ENCODE measurements at places on chromosomes 7 and 10.

- peaks cover 8% of the 10 kb centered on the region for H3K4me1 ChIP-seq
- H3K27me3 ChIP-seq, result no peaks in the 10 kb centered on the region
- no peak for DNase-seq
- H3K4me3 ChIP-seq, result no peak overlapping the region
- H3K27ac ChIP-seq, result no peak overlapping the region
These were observed 214.0 kb downstream of the MDFIC start for GRCh38 chr7:115135769-115136410.

DNA sequence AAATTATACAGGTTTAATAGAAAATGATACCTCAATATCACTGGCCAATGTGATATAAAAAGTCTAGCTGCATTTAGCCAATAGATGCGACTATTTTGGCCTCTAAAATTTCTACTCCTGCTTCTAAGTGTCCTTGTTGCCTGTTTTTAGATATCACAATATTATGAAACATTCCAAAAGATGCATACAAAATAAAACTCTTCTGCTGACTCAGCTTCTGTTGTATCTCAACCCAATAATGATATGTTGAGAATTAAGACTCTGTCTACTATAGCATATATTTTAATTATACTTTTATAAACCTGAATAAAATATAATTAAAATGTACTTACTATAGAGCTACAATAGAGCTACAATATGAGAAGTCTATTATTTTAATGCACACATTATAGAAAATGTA is 661.0 kb upstream of the TEX47 start:
- no peak overlapping the region for H3K27ac ChIP-seq
- H3K4me3 ChIP-seq, result no peak overlapping the region
- H3K36me3 ChIP-seq, result no peaks in the 10 kb centered on the region
- DNase-seq, result no peak

- no peaks in the 10 kb centered on the region for H3K27me3 ChIP-seq
- no peak overlapping the region for H3K27ac ChIP-seq
- H3K4me1 ChIP-seq, result no peaks in the 10 kb centered on the region
- H3K36me3 ChIP-seq, result no peaks in the 10 kb centered on the region
- DNase-seq, result no peak
These were observed 4.6 kb downstream of the C7orf25 start for GRCh38 chr7:42907316-42907715.

DNA sequence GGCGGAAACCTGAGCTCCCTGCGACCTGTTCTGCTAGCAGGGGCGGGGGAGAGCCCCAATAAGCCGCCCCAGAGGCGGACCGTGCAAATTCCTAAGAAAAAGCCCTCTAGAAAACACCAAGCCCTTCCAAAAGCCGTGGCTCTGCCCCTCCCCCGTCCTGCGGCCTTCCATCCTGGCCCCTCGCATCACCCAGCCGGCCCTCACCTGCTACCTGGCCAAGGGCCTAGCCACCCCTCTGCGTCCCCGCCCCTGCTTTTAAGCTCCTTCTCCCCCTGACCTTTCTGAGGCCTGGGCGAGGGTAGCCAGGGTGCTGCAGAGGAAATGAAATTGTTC is 24.9 kb downstream of the SKIDA1 start:
- H3K4me1 ChIP-seq, result no peaks in the 10 kb centered on the region
- no peaks in the 10 kb centered on the region for H3K36me3 ChIP-seq
- DNase-seq, result no peak
- H3K27ac ChIP-seq, result no peak overlapping the region

GRCh38 chr10:3828404-3829155 is 43.6 kb upstream of the KLF6 start:
- DNase-seq, result peak; percentile 72
- no peaks in the 10 kb centered on the region for H3K4me1 ChIP-seq
- H3K4me3 ChIP-seq, result peak overlapping the region; percentile 48
- no peaks in the 10 kb centered on the region for H3K36me3 ChIP-seq

DNA sequence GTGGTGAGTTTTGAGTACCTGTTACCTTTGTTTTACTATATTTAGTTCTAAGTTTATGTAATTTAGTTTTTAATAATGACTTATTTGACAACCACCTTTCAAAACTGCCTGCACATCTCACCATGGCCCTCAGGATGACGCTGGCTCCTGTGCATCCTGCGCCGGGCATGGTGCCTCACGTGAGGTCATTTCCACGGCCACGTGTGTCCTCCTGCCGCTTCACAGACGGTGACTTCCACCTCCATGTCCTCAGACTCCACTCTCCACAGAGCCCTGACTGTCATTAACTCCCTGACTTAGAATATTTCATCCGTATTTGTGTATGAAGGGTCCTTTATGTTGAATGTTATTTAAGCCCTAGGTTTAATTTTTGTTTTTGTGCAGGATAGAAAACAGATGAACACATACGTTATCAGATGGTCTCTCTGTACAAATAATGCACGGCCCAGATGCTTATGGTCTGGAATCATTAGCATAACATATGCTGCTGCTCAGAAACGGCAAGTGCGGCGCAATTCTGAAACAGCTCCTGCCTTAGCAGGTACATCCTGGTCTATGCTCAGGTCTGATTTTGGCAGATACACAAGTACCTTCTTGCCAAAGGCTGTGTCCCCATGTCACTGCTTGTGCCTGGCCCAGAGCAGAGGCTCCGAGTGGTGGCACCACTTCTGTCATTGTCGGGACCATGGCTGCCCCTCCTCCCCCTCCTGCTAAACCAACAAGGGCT is 155.8 kb downstream of the WDR37 start:
- no peak overlapping the region for H3K27ac ChIP-seq
- H3K4me1 ChIP-seq, result no peaks in the 10 kb centered on the region
- no peak for DNase-seq
- no peaks in the 10 kb centered on the region for H3K27me3 ChIP-seq

DNA sequence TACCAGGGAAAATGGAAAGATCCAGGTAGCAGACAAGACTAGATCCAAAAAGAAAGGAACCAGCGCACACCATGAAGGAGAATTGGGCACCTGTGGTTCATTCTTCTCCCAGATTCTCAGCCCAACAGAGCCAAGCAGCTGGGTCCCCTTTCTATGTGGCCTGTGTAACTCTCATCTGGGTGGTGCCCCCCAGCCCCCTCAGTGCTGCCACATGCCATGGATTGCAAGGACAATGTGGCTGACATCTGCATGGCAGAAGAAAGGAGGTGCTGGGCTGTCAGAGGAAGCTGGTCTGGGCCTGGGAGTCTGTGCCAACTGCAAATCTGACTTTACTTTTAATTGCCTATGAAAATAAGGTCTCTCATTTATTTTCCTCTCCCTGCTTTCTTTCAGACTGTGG is 21.4 kb downstream of the PRSS2 start:
- peaks cover 9% of the 10 kb centered on the region for H3K4me1 ChIP-seq
- no peak overlapping the region for H3K27ac ChIP-seq
- DNase-seq, result no peak
- H3K36me3 ChIP-seq, result no peaks in the 10 kb centered on the region

- H3K4me3 ChIP-seq, result no peak overlapping the region
- H3K36me3 ChIP-seq, result no peaks in the 10 kb centered on the region
- no peak overlapping the region for H3K27ac ChIP-seq
- H3K27me3 ChIP-seq, result no peaks in the 10 kb centered on the region
These were observed 132.8 kb downstream of the PTPN20 start for GRCh38 chr10:47043928-47044538.

DNA sequence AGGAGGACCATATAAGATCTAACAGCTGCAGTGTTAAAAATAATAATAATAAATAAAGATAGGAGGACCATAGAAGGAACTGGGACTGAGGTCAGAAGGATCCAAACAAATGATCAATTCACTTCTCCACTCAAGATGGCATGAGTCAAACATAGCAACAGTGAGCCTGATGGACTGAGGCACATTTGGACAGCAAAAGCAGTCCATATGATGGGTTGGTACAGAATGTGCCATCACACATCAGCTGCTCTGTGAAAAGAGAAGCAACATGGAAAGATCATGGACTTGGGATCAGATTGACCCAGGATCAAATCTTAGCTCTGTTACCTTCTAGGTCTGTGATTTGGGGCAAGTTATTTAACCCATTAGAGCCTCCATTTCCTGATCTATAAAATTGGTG is 188.9 kb upstream of the KMT2E start:
- no peaks in the 10 kb centered on the region for H3K36me3 ChIP-seq
- no peaks in the 10 kb centered on the region for H3K27me3 ChIP-seq

GRCh38 chr10:86712317-86712707 is 44.0 kb downstream of the LDB3 start:
- no peaks in the 10 kb centered on the region for H3K36me3 ChIP-seq
- no peak for DNase-seq
- peak overlapping the region; percentile 95 for H3K27ac ChIP-seq

- peaks cover 18% of the 10 kb centered on the region for H3K4me1 ChIP-seq
- H3K4me3 ChIP-seq, result peak overlapping the region; percentile 65
- no peak for DNase-seq
- no peaks in the 10 kb centered on the region for H3K27me3 ChIP-seq
- H3K27ac ChIP-seq, result peak overlapping the region; percentile 89
- peaks cover 7% of the 10 kb centered on the region for H3K36me3 ChIP-seq
These were observed 474 bp downstream of the ORC5 start for GRCh38 chr7:104207348-104207730.

DNA sequence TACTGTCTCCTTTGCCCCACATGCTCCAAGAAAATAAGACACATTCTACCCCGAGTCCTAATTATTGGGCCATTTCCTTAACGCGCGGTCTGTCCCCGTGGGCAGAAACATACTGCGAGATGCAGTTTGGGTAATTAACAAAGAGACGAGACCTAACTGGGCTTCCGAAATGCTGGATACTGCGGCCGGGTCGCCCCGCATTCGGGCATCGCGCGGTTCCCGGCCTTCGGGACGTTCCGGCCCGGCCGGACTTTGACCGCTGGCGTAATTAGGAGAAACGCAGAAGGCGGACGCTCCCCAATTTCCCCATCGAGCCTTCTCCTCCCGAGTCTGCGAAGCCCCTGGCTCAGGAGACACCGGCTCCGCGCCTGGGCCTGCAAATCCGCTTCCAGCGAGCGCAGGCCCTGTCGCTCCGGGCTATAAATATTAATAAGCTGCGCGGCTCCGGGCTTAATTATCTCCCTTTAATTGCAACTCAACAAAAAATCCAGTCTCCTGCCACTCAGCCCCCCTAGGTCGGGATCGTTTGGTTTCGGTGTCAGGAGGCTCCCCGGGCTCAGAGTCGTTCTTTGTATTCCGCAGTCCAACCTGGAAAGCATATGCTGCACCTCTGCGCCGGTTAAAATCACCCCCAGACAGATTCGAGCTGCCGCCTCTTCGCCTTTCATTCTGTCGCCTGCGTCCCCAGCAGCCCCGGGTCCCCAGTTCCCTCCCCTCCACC is 131.5 kb downstream of the SPAG6 start:
- peak overlapping the region; percentile 47 for H3K4me3 ChIP-seq
- H3K27me3 ChIP-seq, result peaks cover 25% of the 10 kb centered on the region
- no peak overlapping the region for H3K27ac ChIP-seq
- no peaks in the 10 kb centered on the region for H3K4me1 ChIP-seq

GRCh38 chr7:8131694-8132605 is 130.0 kb downstream of the ICA1 start:
- no peaks in the 10 kb centered on the region for H3K4me1 ChIP-seq
- H3K27me3 ChIP-seq, result no peaks in the 10 kb centered on the region
- no peak for DNase-seq

DNA sequence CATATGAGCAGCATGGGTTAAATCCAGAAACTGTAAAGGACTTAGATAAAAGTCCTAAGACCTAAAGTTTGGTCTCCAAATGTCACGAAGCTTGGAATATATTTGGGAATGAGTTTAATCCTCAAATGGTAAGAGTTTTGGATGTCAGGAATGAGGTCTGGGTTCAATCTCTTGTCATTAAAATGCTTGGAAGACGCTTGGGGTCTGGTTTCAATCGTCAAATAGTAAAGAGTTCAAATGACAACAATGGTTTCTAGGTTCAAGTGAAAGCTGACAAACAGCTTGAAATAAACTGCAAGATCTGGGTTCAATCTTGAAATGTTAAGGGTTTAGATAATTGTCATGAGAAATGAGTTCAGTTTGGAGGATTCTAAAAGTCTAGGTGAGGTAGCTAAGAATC is 385.5 kb upstream of the HPS1 start:
- no peaks in the 10 kb centered on the region for H3K36me3 ChIP-seq
- no peak overlapping the region for H3K27ac ChIP-seq
- H3K27me3 ChIP-seq, result no peaks in the 10 kb centered on the region
- H3K4me1 ChIP-seq, result no peaks in the 10 kb centered on the region

- no peaks in the 10 kb centered on the region for H3K4me1 ChIP-seq
- DNase-seq, result no peak
- H3K36me3 ChIP-seq, result no peaks in the 10 kb centered on the region
- H3K27ac ChIP-seq, result no peak overlapping the region
These were observed 508.5 kb downstream of the DNAJB6 start for GRCh38 chr7:157845203-157845835.

- peaks cover 13% of the 10 kb centered on the region for H3K36me3 ChIP-seq
- H3K27ac ChIP-seq, result no peak overlapping the region
- H3K4me1 ChIP-seq, result peaks cover 23% of the 10 kb centered on the region
These were observed 138.9 kb downstream of the TNS3 start for GRCh38 chr7:47443049-47443448.

- H3K4me3 ChIP-seq, result peak overlapping the region; percentile 85
- DNase-seq, result no peak
- peak overlapping the region; percentile 99 for H3K27ac ChIP-seq
- no peaks in the 10 kb centered on the region for H3K36me3 ChIP-seq
- peaks cover 2% of the 10 kb centered on the region for H3K4me1 ChIP-seq
These were observed 1.2 kb downstream of the PTEN start for GRCh38 chr10:87864496-87865059.

- H3K4me1 ChIP-seq, result peaks cover 36% of the 10 kb centered on the region
- H3K27me3 ChIP-seq, result no peaks in the 10 kb centered on the region
- H3K36me3 ChIP-seq, result no peaks in the 10 kb centered on the region
- peak overlapping the region; percentile 13 for H3K4me3 ChIP-seq
These were observed 1.2 kb downstream of the FAM180A start for GRCh38 chr7:135747366-135747765.

Measured in sigmoid colon (tissue), 7 donors.